ENCODE measurements at places on chromosomes 2 and 18. TPM values are rescaled to one million over a fixed set of nuclear protein-coding genes. Genes with fewer than 3 reads are reported as not detected.

XIRP2 gene
- 0.51 TPM for total RNA-seq

SPOPL gene
- 17.1 TPM for total RNA-seq

NOSTRIN gene
- 0.92 TPM for total RNA-seq

- no peak for DNase-seq
These were observed 21.4 kb downstream of the FTCDNL1 start for GRCh38 chr2:199829628-199830027.

- DNase-seq = no peak
These were observed 878.3 kb upstream of the ID2 start for GRCh38 chr2:7803515-7803914.

DNA sequence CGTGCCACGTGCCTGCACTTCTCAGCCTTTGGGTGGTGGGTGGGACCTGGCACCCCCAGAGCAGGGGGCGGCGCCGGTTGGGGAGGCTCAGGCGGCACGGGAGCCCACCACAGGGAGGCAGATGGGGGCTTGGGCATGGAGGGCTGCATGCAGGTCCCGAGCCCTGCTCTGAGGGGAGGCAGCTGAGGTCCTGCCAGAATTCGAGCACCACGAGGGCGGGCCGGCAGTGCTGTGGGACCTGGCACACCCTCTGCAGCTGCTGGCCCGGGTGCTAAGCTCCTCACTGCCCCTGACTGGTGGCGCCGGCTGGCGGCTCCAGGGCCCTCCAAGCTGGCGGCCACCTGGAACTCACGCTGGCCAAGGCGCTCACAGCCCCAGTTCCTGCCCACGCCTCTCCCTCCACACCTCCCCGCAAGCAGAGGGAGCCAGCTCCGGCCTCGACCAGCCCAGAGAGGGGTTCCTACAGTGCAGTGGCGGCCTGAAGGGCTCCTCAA, 1176.8 kb upstream of the GYPC start:
- no peak for DNase-seq

DNA sequence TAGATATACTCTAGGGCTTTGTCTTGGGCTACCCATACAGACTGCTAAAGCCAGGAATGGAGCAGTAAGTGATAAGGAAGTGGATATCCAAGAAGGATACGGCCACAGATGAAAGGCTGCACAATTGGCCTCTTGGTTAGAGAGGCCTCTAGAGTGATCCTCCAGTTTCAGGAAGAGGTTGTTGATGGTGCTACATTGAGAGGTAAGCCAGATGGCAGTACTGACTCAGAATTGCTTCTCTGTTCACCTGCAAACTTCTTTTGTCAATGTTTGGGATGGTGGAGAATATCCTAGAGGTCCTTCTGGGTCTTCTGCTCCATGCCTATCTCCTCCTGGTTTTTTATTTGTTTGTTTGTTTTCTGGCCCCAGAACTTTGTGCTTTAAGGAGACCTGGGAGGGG, 226.8 kb upstream of the LRRTM1 start:
- no peak for DNase-seq

KDM3A gene
- 45.0 TPM for total RNA-seq

DQX1 gene
- total RNA-seq = 1.1 TPM

DNA sequence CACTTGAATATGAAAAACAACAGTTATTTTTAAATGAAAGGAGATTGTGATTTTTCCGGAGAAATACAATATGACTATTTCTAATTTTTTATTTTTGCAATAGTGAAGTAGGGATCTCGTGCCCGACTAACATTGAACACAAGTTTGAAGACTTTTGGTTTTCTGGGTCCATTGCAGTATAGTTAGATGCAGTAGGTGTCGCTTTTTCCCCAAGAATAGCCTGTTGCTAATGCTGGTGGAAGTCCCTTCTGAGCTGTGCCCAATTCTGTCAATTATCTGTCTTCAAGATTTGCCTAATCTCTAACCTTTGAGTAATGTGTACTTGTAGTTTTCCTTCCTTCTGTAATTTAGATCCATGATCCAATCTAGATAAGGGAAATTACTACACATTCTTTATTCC, 36.5 kb downstream of the SEMA4F start:
- peak; percentile 81 for DNase-seq

TMEM200C gene
- total RNA-seq = 26.8 TPM

DNA sequence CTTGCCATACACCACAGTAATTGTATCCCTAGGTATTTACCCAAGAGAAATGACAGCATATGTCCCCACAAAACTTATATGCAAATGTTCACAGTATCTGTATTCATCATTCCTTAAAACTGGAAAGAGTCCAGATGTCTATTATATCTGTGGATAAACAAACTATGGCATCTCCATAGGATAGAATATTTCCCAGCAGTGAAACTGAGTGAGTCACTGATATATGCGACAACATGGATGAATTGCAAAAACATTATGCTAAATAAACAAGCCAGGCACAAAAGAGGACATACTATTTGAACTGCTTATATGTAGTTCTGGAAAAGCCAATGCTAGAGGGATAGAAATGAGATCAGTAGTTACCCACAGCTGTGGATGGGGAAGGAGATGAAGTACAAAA, 359.4 kb upstream of the DSEL start:
- no peak for DNase-seq

KIF1A gene
- 14.1 TPM for total RNA-seq

GRCh38 chr2:225366731-225367130, 32.8 kb upstream of the NYAP2 start:
- DNase-seq = no peak

DNA sequence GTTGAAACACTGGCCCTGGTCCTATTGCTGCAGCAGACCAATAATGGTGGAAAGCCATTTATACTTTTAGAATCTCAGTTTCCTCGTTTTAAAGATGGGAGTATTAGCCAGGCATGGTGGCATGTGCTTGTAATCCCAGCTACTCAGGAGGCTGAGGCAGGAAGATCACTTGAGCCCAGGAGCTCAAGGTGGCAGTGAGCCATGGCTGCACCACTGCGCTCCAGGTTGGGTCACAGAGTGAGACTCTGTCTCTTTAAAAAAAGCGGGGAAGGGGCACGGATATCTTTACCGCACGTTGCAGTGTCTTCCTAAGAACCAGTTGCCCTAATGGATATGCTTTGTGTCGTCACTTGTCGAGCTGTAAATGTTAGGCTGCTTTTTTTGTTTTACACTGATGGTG, 8.3 kb downstream of the MTCL1 start:
- no peak for DNase-seq

DNA sequence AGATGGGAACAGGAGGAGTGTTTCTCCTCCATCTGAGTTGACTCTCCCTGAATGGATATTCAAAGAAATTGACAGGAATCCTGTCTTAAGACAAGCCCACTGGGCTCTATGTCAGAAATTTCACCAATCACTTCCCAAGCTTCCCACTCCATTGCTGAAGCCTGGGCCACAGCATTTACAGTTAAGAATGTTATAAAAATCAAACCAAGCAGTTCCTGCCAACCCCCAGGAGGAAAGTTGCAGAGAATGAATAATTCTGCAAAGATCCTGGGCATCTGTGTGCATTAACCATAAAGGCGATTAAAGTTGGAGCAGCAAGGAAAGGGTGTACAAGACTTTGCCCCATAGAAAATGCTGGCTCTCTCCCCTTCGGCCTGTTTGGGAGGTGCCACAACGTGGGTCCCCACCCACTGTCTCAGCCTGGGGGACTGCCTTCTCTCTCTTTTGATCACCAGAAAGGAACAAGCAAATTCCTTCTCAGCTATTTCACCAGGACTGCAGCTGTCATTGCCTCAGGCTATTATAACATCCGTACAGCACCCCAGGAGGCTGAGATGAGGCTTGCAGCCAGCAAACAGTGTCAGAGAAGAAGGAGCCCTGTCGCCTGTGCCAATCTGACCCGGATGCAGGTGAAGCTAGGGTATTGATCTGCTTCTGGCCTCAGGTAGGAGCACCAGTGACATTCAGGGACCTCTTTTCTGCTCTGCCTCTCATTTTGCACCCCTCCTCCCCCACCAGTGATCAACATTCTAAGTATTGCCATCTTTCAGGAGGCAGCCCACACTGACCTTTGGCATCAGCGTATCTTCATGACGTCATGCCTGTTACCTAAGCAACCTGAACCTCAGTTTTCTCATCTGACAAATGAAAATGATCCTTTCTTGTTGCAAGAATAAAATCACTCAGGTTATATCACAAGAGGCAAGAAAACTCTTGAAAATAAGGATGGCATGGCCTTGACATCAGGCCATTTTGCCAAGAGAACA, 219.0 kb downstream of the SH3BP4 start:
- DNase-seq = peak; percentile 27

M1AP gene
- not detected for total RNA-seq

CHRNA1 gene
- total RNA-seq = 1.1 TPM

DNA sequence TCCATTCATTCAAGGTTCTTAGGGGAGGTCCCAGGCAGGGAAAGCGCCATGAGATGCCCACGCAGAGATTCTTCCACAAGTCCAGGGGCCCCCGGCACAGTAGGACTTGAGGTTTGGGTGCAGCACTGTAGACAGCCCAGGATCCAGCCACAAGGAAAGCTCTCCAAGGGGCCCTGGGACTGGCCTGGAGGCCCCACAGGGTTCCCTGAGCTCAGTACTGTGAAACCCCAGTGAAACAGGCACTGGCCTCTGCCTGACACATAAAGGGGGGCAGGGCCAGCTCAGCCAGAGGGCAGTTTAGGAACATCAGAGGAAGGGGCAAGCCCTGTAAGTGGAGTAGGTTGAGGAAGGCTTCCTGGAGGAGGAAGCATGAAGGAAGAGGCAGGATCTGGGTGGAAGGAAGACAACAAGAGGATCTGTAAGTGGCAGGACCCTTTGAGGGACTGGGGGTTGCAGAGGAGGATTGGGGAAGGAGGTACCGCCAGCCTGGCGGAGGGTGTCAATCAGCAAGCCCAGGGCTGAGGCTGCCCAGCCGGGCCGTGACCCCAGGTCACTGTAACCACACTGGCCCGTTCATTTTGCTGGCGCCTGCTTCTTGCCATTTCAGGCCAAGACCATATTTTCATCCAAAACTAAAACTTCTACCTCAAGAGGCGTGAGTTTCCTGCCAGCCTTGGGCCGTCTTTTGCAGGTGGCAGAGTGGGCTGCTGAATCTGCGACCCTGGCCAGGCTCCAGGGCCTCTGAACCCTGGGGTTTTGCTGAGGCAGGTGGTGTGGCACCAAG, 175.2 kb downstream of the SMAD7 start:
- no peak for DNase-seq

DNA sequence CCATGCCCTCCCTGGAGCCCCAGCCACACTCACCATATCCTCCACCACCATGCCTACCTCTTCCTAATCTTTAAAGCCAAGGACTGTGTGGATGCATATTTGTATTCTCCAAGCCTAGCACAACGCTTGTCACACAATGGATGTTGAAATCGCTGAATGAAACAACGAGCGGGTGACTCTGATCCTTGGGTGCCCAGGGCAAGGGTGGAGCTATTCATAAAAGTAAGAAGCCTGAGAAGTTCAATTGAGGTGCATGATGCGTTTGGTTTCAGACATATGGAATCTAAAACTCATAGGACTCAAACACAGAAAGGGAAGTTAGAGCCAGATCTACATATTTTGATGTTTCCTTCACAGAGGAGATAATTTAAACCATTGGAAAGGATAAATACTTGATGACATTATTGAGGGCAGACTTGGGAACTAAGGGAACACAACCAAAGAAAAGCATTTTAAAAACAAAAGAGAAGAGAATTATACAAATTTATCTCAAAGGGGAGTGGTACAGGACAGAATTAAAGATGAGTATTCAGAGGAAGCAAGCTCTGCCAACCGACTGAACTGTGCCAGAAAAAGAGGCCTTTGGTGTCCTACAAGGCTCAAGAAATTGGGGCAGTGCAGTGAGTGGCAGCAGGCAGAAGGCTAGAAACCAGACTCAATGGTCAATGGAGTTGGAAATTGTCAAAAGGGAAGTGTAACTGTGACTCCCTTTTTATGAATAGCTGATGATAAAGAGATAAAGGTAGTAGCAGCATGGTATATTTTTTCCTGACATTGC, 200.6 kb upstream of the NCKAP5 start:
- no peak for DNase-seq

Data from cardiac muscle cell (in vitro differentiated cells and primary cell).